ENCODE measurements at places on chromosomes 3 and 15.

- no peak for DNase-seq
Observed at GRCh38 chr3:155026999-155027591, 53.0 kb upstream of the MME start.

DNA sequence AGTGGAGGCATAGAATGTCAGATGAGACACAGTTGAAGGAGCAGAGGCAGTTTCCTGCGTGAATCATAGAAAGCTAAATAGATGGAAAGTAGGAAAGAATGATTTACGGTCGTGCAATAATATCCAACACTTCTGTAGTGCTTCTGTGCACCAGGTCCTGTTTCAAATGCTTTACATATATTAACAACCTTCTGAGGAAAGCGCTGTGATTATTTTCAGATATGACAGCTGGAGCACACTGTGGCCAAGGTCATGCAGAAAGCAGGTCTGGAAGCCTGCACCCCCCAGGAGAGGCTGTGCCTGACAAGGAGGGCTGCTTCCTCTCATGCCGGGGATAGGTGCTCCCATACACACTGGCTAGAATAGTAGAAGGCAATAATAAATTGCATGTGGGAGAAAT, 104.5 kb downstream of the CHRNA7 start:
- DNase-seq, result no peak

- DNase-seq, result no peak
Observed at GRCh38 chr15:69513450-69513960, 60.9 kb downstream of the RPLP1 start.

- DNase-seq, result no peak
Observed at GRCh38 chr15:92402751-92403150, 9.1 kb downstream of the ST8SIA2 start.

- DNase-seq, result no peak
Observed at GRCh38 chr15:87591582-87591981, 665.0 kb downstream of the NTRK3 start.

DNA sequence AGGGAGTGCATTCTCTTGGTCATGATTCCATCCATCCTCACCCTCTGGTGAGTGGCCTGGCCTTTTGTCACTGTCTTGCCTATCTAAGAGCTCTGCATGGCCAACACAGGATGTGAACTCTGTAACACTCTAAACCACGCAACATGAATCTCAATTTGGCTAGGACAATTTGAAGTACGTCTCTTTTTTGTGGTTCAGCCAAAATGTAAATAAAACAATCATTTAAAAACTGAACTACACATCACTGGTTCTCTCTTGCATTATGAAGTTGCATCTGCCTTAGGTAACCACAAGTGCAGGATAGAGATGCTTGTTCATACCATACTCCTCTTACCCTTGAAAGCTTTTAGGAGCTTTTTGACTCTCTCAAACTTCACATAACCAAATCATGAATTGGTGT, 27.3 kb downstream of the CCR3 start:
- no peak for DNase-seq

DNA sequence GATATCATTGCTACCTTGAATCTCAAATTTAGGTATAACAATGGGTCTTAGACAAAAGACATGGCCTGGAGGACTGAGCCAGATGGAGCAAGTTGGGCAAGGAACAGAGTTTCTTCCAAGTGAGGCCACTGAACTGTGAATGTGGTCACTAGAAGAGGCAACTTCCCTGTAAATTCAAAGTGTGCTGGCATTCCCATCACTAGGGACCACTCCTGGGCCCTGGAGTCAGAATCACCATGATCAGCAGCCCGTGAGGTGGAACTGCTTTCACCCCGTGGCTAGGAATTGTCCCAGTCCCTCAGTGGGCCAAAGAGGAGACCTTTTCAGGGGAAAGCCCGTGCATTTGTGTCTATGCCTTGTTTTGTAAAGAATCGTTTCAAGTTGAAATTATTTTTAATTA, 47.3 kb downstream of the HES1 start:
- no peak for DNase-seq

- no peak for DNase-seq
Observed at GRCh38 chr15:73782344-73782959, 29.3 kb upstream of the INSYN1 start.

- no peak for DNase-seq
Observed at GRCh38 chr3:23952646-23953045, 7.6 kb downstream of the NR1D2 start.
